MCF 10A (cell line): ENCODE measurements at places on chromosomes 6 and 20. TPM values are rescaled to one million over a fixed set of nuclear protein-coding genes. Genes with fewer than 3 reads are reported as not detected.

Gene HLA-DMB
- total RNA-seq, result not detected in 2 replicates

Gene BIRC7
- total RNA-seq, result not detected in 2 replicates

Gene DHX16
- 41.3 and 49.8 TPM in 2 replicates for total RNA-seq

Gene EDN3
- total RNA-seq, result not detected in 2 replicates

DNA sequence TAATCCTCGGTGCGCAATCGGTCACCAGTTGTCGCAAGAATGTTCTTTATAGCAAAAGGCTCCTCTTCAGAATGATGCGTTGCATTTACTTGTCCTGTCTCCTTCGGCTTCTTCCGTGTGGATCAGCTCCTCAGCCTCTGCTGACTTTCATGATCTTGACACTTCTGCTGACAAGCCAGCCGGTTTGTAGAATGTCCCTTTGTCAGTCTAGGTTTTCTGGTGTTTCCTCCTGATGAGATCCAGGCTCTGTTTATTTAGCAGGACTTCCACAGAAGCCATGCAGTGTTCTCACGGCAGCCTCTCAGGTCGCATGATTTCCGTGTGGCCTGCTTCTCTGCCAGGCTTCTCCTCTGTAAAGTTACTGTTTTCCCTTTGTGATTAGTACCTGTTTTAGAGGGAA lies 66.9 kb downstream of the STX11 start:
- DNase-seq, result no peak
- H3K4me1 ChIP-seq, result peaks cover 9% of the 10 kb centered on the region
- no peak overlapping the region for H3K27ac ChIP-seq
- H3K4me3 ChIP-seq, result peak overlapping the region; percentile 83
- H3K27me3 ChIP-seq, result no peaks in the 10 kb centered on the region

DNA sequence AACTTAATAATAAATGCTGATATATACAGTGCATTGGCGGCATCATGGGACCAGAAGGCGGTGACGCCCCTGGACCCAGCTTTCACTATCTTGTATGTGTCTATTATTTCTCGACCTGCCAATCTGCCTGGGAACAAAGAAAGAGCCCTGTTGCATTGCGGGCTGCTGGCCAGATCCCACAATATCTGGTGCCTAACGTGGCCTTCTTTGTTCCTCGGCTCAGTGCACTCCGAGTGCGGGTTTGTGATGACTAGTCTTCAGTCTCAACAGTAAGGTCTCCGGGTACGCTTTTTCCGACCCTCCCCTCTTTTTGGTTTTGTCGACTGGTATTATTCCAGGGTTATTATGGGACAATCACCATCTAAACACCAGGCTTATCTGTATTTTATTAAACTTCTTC lies 291.5 kb downstream of the TBC1D32 start:
- no peak for DNase-seq
- H3K4me1 ChIP-seq, result no peaks in the 10 kb centered on the region
- H3K27me3 ChIP-seq, result no peaks in the 10 kb centered on the region
- no peaks in the 10 kb centered on the region for H3K36me3 ChIP-seq
- no peak overlapping the region for H3K27ac ChIP-seq

- H3K27me3 ChIP-seq, result no peaks in the 10 kb centered on the region
- H3K36me3 ChIP-seq, result no peaks in the 10 kb centered on the region
- DNase-seq, result no peak
- peaks cover 6% of the 10 kb centered on the region for H3K4me1 ChIP-seq
- H3K27ac ChIP-seq, result no peak overlapping the region
Observed at GRCh38 chr6:170140129-170140528, 150.7 kb downstream of the DLL1 start.

GRCh38 chr6:168515376-168515775 lies 74.4 kb downstream of the SMOC2 start:
- H3K36me3 ChIP-seq, result no peaks in the 10 kb centered on the region
- no peak overlapping the region for H3K27ac ChIP-seq
- no peak for DNase-seq
- H3K4me1 ChIP-seq, result no peaks in the 10 kb centered on the region
- H3K4me3 ChIP-seq, result no peak overlapping the region
- H3K27me3 ChIP-seq, result peaks cover 60% of the 10 kb centered on the region

DNA sequence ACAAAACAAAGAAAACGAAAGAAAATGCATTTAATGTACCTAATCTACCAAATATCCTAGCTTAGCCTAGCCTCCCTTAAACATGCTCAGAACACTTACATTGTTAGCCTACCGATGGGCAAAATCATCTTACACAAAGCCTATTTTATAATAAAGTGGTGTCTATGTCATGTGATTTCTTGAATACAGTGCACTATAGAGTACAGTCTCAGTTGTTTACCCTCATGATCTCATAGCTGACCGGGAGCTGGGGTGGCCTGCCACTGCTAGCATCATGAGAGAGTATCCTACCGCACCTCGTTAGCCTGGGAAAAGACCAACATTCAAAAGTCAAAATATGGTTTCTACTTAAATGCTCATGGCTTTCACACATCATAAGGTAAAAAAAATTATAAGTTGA lies 16.6 kb downstream of the GCNT2 start:
- no peaks in the 10 kb centered on the region for H3K27me3 ChIP-seq
- peaks cover 6% of the 10 kb centered on the region for H3K36me3 ChIP-seq
- no peak overlapping the region for H3K27ac ChIP-seq

Gene HELZ2
- 18.1 and 24.7 TPM in 2 replicates for total RNA-seq

Gene VEGFA
- total RNA-seq, result 265 and 366 TPM in 2 replicates
